BJ (cell line): ENCODE measurements at places on chromosomes 3 and 15.

DNA sequence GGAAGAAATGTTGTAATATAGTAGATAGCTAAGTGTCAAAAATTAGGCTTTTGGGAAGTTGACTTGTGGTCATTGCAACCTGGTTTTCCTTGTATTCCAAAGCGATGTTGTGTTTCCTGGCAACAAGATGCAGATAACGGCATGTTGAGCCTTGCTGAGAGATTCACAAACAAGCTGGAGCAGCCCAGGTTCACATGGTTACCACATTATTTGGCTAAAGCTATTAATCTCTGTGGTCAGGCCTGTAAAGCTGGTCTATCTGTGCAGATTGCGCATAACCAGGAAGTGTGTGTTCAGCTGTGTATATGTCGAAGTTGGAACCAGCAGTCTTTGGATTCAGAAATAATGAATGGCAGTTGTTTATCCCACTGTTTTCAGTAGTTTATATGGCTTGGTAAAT, 6.6 kb downstream of the TIPARP start:
- peak; percentile 85 for DNase-seq

DNA sequence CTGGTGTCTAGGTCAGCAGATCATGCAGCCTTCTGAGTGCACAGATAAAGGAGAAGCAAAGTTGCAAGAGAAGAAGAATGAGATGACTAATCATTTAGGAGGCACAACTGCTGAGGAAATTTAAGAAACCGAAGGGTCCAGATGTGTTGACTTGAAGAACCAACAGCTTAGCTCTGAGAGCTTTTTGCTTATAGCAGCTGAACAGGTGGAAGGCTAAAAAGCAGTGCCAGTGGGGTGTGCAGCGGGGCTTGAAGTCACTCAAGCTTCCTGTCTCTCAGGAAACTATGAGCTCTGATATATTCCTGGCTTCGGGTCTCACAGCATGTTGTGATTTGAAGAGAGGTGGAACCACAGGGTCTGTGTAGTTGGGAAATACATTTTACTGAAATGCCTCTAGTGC, 305.7 kb downstream of the RYR3 start:
- DNase-seq = no peak

GRCh38 chr3:149245738-149246451, 24.3 kb upstream of the CP start:
- peak; percentile 38 for DNase-seq

- no peak for DNase-seq
These were observed 607 bp upstream of the IMP3 start for GRCh38 chr15:75640483-75641178.

- DNase-seq = no peak
These were observed 14.8 kb downstream of the EXD1 start for GRCh38 chr15:41215708-41216107.

DNA sequence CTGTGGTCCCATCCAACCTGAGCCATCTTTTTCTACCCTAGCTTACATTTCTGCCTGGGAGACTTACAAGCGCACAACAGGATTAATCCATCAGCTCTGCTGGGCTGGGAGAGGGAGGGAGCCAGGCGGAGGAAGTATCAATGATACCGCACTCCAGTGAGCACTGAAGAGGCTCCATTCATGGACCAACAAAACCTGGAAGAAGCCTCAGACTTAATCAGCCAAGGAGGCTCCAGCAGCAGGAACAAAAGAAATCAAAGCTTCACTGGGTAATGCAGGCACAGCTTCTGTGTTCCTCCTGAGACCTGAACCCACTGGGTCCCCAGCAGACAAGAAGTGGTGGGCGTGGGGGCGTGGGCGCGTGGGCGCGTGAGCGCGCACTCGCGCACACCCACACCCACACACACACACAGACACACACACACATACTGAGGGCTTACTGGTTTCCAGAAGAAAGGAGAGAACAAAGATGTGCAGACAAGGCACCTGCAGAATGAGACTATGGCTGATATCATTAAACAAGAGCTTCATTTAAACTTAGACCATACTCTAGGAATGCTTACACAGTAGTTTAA, 87.0 kb upstream of the BOC start:
- no peak for DNase-seq

- DNase-seq = no peak
These were observed 28.6 kb downstream of the DAPK2 start for GRCh38 chr15:64017591-64018163.

- no peak for DNase-seq
These were observed 56.9 kb upstream of the MANF start for GRCh38 chr3:51328206-51328605.

DNA sequence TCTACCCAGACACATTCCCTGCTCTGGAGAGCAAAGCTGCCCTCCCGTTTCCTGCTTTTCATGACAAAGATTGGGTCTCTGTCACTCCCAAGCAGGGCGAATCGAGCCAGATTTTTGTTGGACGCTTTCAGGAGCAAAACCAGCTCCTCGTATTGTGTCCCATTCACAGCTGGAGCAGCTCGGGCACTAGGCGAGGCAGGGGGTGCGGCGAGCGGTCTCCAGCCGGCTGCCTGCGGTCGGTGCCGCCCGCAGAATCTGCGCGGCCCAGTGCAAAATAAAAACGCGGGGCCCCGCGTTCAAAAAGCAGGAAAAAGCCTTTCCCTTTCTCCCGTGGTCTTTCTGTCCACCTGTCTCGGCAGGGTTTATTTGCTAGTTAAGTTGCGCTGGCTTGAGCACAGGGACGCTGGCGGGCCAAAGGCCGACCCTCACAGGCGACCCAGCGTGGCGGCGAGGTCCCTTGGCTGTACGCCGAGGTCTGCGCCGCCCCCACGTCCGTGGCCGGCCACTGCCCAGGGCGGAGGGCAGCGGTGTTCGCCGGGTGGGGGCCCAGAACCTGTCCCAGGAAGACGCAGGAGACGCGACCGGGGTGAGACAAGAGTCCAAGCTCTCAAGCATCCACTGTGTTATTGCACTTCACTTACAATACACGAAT, 71.2 kb downstream of the CYP19A1 start:
- DNase-seq = no peak

- no peak for DNase-seq
These were observed 17.5 kb upstream of the HHATL start for GRCh38 chr3:42720126-42720525.

DNA sequence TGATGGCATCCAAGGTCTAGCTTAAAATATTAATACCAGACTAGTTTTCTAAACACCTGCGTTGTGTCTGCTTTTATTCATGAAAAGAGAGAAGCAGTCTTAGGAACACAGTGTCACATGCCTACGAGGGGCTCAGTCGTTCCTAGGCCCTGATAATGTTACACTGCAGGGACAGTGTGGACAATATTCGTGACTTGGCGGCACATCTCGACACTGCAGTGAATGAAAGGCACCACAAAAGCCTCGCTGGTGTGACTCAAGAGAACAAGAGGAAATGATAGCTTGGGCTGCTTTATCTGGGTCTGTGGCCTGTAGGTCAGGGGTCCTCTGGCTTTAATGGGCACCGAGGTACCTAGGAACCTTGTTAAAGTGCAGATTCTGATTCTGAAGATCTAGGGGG, 226.7 kb downstream of the PDZRN3 start:
- DNase-seq = no peak

- DNase-seq = no peak
These were observed 1.4 kb downstream of the MORF4L1 start for GRCh38 chr15:78873793-78874765.

- no peak for DNase-seq
These were observed 27.5 kb upstream of the NDUFB4 start for GRCh38 chr3:120568598-120568997.

DNA sequence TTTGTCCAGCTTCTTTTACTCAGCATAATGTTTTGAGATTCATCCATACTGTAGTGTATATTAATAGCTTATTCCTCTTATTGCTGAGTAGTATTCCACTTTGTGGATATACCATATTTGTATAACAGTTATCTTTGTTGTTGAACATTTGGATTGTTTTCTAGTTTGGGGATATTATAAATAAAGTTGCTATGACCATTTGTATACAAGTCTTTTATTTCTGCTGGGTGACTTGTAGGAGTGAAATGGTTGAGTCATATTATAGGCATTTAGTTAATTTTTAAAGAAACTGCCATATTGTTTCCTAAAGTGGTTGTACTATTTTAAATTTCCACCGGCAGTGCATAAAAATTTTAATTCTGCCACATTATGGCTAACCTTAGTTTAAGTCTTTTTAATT, 53.4 kb downstream of the RPL39L start:
- no peak for DNase-seq

DNA sequence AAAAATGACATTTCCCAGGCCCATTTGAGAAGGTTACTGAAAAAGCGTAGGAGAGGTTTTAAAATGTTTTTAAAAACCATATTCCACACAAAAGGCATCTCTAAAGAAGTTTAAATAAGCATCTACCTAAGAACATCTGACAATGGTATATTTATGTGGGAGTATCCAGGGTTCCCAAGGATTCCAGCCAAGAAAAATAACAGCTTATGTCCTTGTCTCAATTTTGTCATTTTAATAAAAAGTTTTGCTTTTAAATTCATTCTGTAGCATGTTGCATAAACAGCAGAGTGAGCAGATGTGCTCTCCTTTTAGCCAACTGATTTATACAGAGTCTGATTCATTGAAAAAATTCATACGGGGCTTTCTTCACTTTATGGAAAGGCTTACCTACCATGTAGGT, 129.9 kb downstream of the LRRC3B start:
- no peak for DNase-seq

- DNase-seq = no peak
These were observed 53.4 kb downstream of the GTF2E1 start for GRCh38 chr3:120795959-120796358.

DNA sequence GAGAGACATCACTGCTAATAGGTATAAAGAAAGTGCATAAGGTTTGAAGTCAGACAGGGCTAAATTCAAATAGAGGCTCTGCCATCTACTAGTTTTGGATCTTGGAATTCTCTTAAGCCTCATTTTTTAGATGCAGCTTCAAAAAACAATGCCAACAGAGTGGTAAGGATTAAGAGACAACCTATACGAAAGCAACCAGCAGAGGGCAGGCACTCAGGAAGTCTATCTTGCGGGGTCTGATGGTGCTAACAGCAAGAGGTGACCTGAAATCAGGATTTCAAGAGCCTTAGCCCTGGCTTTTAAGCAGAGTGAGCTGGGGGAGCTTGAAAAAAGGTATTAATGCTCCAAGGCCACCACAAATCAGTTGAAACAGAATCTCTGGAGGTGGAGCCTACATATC, 40.7 kb downstream of the LDHAL6B start:
- no peak for DNase-seq

DNA sequence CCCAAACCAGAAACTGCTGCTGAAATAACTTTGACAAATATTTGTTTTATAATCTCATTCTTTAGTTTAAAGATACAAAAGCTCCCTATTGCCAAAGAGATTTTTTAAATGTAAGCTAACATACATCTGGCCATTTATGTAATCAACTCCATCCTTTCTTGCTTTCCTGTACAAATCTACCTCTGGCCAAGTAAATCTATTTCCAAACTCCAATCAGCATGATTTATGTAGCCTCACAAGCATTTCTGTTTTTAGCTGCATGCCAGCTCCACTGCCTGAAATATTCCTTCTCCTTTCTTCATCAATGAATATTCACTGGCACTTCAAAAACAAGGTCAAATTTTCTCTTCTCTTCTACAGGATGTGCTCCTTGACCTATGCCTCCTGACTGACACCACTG, 80.0 kb downstream of the SHOX2 start:
- DNase-seq = no peak

DNA sequence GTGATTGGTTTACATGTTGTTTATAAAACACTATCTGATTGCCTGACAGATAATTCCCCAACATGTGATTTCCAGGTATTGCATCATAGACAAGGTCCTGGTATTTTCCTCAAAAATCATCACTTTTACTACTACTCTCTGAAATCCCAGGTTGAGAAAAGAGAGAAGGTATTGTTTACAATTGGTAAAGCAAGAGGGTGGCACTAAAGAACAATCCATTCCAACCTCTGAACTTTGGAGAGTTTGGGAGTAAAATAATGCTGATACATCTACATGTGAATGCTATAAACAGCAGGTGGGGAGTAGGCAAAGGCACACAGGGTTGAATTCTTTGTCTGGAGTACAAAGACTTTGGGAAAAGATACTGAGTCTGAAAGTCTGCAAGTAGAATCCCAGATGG, 134.2 kb downstream of the WDR72 start:
- no peak for DNase-seq

DNA sequence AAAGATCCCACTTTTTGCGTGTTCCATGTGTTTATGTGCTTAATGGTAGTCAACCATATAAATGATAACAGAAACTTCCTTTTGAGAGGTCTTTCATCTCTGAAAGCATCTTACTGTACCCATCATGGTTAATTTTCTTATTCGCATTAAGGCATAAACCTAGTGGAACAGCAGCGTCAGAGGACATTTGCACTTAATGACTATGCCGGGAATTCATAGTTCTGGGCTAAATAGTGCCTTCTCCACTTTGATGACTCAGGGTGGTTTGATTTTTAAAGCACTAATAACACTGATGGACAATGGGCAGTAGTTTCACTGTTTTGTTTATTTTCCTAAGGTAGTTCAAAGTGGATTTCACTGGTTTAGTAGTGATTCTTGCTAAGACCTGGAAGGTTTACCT, 455.3 kb downstream of the DIPK2A start:
- no peak for DNase-seq

- no peak for DNase-seq
These were observed 182.6 kb downstream of the ZPLD1 start for GRCh38 chr3:102617381-102617780.

GRCh38 chr3:31247850-31248562, 284.7 kb upstream of the STT3B start:
- no peak for DNase-seq

- DNase-seq = no peak
These were observed 208.4 kb upstream of the CD96 start for GRCh38 chr3:111333642-111334041.
